ENCODE measurements at places on chromosomes 11 and 22.

DNA sequence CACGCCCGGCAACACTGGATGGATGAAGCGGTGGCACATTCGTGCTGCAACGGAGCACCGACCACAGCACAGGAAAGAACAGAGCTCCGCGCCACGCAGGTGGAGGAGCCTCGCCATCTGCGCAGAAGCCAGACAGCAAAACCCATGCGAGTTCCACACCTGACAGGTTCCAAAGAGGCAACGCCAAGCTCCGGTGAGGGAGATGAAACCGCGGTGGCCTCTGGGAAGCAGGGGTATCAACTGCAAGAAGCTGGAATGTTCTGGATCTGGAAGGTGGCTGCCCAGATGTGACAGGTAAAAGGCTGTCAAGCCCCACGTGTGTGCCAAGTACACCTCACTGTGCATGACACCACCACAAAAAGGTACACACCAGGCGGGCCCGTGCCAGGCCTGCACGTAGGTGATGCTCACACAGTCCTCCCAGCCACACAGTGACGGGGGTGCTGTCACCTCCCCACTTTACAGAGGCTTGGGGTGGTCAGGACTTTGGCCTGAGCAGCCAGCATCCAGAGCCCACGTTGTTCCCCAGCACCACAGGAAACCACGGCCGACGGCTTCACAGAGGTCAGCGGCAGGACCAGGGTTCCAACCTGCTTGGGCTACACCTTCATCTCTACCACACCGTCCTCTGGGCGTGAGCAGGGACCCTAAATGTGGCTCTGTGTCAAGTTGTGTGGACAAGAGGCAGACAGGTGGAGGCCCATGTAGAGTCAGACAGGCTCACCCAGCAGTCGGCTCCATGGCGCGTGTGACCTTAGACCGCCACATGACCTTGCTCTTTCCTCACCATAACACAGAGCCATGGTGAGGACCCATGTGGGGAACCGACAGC lies 19.7 kb upstream of the EFCAB6 start:
- no peak for DNase-seq

DNA sequence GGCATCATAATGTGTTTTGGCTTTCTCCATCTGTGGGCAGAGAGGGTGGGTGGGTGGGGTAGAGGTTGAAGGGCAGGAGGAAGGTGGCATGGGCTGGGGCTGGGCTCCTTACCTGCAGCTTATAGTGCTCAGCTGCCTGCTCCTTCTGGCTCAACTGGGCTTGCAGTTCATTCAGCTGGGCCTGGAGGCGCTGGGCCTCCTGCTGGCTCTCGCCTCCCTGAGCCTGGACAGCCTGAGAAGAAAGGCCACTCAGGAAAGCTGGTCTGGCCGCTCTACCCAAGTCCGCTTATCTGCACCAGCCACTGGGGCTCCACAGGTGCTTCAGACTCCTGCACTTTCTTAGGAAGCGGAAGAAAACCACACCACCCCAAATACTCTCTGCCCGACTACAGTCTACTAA lies 10.4 kb downstream of the IL18BP start:
- no peak for DNase-seq

GRCh38 chr11:75450826-75451821 lies 18.1 kb upstream of the KLHL35 start:
- DNase-seq, result no peak

DNA sequence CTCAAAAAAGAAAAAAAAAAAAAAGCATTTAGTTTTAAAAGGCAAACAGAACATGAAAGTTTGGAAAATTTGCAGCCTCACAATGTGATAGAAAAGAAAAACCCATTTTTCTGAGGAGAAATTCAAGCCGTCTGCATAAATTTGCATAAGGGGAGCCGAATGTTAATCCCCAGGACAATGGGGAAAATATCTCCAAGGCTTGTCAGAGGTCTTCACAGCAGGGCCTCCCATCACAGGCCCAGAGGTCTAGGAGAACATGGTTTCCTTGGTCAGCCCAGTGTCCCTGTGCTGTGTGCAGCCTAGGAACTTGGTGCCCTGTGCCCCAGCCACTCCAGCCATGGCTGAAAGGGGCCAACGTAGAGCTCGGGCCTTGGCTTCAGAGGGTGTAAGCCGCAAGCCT lies 109.1 kb downstream of the TRIM44 start:
- no peak for DNase-seq

- no peak for DNase-seq
Observed at GRCh38 chr11:44559207-44559939, 6.1 kb upstream of the CD82 start.

- no peak for DNase-seq
Observed at GRCh38 chr11:129146191-129146590, 45.9 kb downstream of the ARHGAP32 start.

Measured in occipital lobe (tissue), 3 donors.